ENCODE measurements at places on chromosomes 1 and 21.

DNA sequence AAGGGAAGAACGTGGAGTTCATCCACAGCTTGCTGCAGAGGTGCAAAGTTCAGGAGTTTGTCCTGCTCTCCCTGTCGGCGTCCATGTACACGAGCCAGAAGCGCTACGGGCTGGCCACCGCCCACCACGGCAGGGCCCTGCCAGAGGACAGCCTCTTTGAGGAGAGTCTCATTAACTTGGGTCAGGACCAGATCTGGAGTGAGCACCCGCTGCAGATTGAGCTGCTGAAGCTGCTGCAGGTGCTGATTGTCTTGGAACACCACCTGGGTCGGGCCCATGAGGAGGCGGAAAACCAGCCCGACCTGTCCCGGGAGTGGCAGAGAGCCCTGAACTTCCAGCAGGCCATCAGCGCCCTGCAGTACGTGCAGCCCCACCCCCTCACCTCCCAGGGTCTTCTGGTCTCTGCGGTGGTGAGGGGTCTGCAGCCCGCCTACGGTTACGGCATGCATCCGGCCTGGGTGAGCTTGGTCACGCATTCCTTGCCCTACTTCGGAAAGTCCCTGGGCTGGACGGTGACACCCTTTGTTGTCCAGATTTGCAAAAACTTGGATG is 73.8 kb upstream of the MORC3 start:
- DNase-seq: no peak

DNA sequence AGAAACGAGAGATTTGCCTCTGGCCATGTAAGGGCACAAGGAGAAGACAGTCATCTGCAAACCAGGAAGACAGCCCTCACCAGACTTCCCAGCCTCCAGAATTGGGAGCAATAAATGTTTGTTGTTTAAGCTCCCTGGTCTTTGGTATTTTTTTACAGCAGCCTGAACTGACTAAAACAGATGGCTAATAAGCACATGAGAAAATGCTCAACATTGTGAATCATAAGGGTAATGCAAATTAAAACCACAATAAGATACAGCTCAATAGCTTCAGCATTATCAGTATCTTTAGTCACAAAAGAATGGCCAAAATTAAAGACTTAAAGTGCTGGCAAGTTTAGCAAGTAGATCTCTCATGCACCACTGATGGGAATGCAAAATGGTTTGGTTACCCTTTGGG is 11.7 kb downstream of the UBE2G2 start:
- no peak for DNase-seq

- DNase-seq: no peak
These were observed 96.5 kb downstream of the KIF14 start for GRCh38 chr1:200524092-200524491.

GRCh38 chr1:198627436-198628066 is 11.3 kb upstream of the PTPRC start:
- DNase-seq: no peak

DNA sequence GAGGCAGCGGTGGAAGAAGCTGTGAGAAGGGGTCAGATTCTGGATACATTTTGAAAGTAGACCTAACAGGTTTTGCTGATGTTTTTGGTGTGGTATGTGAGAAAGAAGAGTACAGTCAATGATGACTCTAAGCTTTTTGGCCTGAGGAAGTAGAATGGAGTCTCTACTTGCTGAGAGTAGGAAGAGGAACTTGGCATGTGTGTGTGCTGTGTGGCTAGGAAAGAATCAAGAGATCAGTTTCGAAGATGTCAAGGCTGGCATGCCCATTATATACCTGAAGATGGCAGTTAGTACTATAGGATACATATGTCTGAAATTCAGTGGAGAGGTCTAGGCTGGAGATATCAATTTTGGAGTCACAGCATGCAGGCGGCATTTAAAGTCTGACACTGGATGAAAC is 64.4 kb downstream of the MAB21L3 start:
- DNase-seq: no peak

- no peak for DNase-seq
These were observed 5.0 kb upstream of the CHML start for GRCh38 chr1:241645199-241645598.

DNA sequence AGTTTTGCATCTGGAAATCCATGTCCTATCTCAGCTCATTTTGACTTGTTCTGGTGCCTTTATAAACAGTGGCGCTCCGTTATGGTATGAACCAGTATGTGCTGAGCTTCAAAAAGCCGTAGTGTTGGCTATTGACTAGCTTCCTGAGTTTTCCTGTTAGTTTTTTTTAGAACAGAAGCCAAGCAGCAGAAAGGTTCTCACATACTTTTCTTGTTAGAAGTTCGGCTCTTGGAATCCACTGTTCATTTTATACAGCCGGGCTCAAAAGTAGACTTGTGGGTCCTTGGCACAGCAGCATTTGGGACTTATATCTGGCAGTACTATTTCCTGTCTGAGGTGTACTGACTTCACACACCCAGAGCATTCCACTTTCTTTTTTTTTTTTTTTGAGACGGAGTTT is 63.8 kb downstream of the TBCE start:
- DNase-seq: no peak

DNA sequence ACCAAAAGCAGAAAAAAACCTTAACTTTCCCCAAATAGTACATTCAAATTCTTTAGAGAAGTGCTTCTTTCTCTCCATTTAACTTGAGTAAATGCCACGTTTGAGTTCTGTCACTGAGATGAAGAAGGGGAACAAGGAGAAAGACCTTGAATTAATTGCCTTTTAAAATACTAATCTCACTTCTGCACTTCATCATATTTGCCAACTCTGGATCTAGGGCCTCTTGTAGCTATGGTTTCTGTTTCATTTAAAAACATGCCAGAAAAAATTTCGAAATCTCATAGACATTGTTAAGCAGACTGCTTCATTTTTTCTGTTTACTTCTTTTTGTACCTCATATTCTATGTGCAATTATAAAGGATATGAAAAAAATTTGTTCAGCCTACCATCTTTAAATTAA is 24.6 kb downstream of the MIXL1 start:
- DNase-seq: no peak
